KBM-7 (cell line): ENCODE measurements at places on chromosomes 11 and 22.

- DNase-seq = no peak
These were observed 118.2 kb downstream of the BRD1 start for GRCh38 chr22:49709464-49709863.

DNA sequence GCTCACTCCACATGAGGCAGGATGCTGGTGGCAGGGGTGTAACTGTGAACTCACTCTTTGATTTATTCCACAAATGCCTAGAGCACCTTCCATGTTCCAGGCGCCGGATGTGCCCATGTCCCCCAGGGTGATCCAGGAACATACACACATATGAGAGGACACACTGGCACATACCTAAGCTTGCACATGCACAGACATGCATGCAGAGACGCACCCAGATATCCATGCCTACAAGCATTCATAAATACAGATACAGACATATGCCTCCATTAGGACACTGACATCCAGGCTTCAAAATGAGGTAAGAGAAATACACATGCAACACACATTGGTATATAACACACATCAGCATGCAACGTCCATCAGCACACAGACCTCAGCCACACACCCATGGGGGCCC lies 4.5 kb downstream of the OSM start:
- no peak for DNase-seq

DNA sequence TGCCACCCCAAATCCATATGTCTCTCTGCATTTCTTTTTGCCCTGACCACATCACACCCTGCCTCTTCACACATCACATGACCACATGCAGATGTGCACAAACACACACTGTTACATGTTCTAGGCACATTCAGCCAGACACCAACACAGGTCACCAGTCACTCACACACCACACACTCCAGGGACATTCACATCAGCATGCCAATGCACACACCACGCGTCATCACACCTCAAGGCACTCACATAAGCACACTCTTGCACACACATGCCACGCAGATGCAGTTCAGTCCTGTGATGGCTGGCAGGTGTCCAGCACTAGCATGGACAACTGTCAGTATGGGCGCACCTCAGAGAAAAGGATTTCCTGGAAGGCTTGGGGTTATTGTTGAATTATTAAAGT lies 77.0 kb upstream of the MYOD1 start:
- DNase-seq = no peak

DNA sequence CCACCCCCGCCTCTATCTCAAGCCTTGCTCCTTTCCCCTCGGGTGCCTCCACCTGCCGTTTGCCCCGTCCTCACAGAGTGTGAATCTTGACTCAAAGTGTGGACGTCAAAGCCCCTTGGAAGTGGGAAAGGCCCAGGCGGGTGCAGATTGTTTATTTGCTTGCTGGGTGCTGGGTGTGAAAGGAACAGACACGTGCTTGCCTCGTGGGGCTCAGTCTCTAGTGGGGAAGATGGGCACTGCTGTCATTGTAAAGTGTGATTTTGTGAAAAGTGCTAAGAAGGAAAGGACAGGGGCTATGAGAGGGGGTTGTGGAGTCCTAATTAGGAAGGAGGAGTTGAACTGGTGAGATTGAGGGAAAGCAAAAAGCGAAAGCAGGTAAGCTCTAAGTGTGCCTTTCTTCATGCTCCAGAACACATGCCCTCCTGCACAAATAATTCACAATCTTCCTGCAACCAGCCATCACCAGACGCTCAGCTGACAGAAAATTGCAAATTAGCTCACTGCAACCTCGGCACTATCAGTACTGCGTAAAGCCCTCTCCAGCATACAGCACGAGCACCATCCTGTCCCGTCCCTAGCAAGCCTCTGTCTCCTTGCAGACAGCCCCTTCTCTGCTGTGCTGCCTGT lies 9.7 kb upstream of the GCAT start:
- no peak for DNase-seq

DNA sequence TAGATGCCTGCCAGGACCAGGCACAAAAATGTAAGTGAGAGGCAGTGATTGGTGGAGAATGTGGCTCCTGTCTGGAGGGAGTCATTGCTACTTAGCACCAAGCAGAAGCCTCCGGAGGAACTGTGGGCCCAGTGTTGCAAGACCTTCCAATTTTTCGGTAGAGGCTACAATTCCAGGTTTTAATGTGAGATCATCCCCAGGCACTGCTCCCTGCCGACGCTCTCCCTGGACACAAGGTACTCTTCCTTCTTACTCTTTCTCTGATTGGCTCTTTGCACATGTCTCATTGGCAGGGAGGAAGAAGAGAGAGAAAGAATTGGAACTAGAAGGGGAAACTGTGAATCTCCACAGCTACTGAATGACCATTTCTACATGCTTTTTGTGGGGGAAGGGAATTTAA lies 53.7 kb upstream of the EP300 start:
- DNase-seq = no peak

DNA sequence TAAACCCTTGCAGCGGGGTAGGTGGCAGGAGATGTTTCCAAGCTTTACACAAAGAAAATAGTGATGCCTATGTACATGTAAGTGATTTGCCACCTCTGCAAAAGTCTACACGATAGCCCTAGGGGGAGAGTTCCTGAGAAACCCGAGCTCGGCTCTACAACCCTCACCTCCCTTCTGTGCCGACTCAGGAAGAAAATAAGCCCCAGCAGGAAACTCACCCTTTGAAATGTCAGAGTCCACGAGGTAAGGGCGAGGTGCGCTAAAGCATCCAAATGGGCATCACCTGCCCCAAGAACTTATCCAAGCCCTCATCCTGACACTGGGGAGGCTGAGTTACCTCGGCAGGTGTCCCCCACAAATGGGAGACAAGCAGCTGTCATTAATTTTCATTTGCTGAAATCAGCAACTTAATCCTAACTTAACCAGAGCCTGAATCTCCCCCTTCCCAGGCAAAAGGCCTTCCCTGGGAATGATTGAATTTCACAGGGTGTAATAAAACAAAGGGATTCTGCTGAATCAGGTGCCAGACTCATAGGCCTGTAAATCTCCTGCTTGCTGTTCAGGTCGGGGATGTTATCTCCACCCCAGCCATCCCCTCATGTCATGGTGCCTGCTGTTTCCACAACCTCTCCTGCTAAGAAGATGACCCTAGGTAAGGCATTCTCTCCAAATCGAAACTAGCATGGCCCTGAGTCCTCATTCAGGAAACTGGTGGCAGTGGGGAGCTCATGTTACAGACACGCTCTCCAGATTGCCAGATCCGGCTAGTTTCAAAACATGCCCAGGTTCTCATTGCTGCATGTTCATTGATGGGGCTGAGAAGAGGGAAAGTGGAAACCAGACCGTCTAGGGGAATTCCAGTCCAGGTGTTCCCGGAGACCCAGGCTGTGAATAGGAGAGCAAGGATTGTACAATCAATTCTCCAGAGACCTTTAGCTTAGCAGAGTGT lies 105.3 kb upstream of the KIRREL3 start:
- DNase-seq = no peak

- no peak for DNase-seq
These were observed 41.6 kb downstream of the MRTFA start for GRCh38 chr22:40594924-40595323.

DNA sequence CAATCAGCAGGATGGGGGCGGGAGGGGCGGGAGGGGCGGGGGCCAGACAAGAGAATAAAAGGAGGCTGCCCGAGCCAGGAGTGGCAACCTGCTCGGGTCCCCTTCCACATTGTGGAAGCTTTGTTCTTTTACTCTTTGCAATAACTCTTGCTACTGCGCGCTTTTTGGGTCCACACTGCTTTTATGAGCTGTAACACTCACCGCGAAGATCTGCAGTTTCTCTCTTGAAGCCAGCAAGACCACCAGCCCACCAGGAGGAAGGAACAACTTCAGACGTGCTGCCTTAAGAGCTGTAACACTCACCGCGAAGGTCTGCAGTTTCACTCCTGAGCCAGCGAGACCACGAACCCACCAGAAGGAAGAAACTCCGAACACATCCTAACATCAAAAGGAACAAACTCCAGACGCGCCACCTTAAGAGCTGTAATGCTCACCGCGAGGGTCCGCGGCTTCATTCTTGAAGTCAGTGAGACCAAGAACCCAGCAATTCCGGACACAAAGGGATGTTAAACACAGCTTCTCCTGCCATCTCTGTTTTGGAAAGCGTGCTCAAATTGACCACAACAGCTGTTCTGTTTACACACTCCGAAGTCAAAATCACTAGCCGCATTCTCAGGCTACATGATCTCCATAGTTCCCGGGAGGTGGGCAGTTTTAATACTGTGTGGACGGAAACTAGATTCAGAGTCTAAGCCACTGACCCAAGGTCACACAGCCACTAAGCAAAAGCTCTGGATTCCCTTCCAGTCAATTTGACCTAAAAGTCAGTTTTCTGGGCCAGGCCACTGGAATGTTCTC lies 11.9 kb downstream of the PLAAT2 start:
- DNase-seq = no peak

DNA sequence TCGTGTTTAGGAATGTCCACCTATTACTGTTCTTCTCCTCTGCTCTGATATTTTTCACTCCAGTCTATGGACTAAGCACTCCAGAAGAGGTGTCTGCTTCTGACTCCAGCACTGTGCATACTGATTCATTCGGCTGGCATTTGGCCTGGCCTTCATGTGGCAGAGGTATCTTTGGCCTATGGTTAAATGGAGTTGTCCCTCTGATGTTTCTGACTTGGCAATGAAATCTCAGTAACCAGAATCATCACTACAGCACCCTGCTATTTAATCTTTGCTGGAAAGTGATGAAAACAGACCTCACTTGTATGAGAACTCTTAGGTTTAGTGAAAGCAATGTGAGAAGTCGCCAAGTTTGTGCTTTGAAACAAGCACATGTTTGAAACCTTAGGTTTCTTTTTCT lies 155.2 kb downstream of the MAML2 start:
- DNase-seq = no peak

DNA sequence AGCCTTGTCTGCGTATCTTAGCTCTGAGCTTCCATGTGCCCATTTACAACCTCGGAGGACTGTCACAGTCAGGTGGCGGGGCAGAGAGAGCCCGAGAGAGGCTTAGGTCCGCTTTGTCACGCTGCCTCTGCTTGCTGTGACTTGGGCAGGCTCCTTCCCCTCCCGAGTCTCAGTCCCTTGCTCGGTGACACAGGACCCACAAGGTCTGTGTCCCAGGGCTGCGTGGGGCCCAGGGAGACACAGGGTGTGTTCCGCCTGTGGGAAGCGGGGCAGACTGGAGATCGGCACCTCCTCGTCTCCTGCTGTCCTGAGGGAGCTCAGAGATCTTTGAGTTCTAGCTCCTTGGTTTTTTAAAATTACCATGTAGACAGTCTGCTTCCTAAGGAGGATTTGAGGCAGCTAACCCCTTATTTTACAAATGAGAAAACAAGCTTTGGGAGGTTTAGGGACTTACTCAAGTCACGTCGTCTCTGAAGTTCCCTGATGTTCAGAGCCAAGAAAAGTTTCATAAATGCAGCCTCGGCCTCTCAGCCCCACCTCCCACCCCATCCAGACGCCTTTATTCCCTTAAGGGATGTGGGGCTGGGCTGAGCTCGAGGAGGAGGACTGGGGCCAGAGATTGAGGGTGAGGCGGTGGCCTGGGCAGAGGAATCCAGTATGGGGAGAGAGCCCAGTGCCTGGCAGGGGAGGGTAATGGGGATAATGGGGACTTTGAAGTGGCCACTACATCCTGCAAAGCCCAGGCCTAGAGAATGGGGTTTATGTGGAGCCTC lies 103.6 kb downstream of the NECTIN1 start:
- no peak for DNase-seq

GRCh38 chr22:25485626-25486545 lies 78.6 kb upstream of the GRK3 start:
- no peak for DNase-seq

- no peak for DNase-seq
These were observed 67.3 kb downstream of the RNF169 start for GRCh38 chr11:74815966-74816365.

GRCh38 chr11:21144531-21144930 lies 475.1 kb downstream of the NELL1 start:
- DNase-seq = no peak

- DNase-seq = no peak
These were observed 9.2 kb upstream of the STT3A start for GRCh38 chr11:125583496-125583895.

- DNase-seq = no peak
These were observed 77.0 kb upstream of the RAB38 start for GRCh38 chr11:88252208-88252607.

GRCh38 chr11:34905666-34906065 lies 10.5 kb downstream of the APIP start:
- DNase-seq = no peak

DNA sequence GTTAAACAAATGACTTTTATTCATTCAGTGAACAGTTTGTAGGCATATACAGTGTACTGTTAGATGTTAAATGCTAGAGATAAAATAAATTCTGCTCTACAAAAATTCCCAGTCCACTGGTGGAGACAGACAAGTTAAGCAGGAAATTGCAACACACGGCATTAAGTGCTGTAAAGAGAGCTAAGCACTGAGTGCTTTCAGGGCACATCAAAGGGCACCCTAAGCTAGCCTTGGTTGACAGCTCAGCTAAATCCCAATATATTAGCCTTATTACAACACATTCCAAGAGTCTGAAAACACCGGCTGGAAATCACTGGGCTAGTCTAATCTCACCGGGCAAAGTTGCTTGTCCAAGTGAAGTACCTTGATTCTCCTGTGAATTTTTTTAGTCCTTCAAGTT lies 55.1 kb downstream of the NOX4 start:
- no peak for DNase-seq

GRCh38 chr11:19422276-19422675 lies 181.5 kb upstream of the E2F8 start:
- no peak for DNase-seq

DNA sequence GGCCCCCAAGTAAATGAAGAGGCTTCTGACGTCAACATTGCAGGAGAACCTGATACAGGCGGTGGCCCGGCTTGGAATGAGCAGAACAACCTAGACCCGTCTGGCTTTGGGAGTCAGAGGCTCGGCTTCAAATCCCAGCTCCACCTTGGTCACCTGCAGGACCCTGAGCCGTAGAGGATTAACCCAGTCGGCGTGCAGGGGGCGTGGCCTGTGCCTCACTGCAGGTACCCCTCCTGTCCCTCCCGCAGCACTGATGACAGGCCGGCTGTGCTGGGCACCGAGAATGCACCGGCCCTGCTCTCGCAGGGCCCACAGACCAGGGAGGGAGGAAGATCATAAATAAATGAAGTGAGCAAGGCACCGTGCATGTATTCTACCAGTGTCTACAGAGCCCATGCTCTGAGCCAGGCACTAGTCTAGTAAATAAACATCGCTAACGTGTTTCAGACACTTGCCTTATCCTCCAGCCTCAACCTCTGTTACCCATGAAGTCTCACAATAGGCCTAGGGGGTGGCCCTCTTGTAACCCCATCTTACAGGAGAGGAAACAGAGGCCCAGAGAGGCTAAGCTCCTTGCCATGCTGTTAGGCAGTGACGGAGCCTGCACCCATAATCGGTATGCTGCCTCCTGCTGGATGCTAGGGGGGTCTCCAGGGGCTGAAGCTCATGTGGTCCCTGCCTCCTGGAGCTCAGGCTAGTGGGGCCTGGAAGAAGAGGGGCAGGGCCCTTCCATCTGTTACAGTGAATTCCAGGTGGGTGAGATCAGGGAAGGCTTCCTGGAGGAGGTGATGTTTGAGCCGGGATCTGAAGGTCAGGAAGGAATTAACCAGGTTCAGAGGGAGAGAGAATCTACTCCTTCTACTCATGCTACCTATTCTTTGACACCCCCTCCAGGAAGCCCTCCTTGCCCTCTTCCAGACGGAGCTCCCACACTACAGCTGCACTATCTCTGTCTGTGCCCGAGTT lies 53.4 kb downstream of the RTL6 start:
- DNase-seq = no peak

- DNase-seq = no peak
These were observed 1424.9 kb downstream of the TBC1D22A start for GRCh38 chr22:48187356-48187755.
